ENCODE measurements at places on chromosomes 5 and 9.

DNA sequence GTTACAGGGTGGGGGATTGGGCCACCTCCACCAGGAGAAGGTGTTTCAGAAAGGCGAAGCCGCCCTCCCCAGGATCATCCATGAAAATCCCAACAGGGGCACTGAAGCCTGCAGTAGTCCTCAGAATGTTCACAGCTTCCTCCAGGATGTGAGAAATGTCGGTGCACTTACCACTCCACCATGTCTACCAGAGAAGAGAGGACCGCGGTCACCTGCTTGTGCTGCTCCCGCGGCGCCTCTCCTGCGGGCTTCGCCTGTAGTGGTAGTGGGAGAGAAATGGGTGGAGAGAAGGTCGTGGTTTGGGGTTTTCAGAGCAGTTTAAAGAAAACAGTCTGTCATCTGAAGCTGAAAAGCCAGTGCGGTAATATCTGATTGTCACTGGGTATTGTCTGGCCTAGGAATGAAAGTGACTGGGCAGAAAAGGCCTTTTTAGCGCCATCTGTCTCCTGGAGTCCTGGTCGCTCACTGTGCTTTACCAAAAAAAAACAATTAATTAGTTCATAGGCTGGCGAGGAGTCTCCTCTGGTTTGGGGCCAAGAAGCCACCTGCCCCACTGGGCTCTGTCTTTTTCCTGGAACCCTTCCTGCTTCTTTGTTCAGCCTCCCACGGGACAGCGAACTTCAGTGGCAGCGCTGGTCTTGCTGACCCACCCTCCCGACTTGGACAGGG lies 23.0 kb upstream of the PPP1R26 start:
- DNase-seq: no peak

DNA sequence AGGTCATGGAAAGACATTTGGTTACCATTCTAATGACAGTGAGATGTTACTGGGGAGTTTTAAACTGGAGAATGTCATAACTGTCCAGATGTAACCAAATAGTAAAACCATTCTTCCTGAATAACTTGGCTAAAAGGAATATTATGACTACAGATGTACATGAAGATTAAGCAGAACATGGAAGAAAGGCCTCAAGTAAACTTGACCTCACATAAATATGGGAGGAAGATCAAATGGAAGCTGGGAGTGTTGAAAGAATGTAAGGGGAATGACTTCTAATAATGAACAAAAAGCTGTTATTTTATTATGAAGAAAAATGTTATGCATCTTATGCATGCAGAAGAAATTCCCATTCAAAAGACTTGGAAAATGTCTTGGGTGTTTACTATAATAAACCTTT lies 107.7 kb upstream of the CDKN2B start:
- no peak for DNase-seq

DNA sequence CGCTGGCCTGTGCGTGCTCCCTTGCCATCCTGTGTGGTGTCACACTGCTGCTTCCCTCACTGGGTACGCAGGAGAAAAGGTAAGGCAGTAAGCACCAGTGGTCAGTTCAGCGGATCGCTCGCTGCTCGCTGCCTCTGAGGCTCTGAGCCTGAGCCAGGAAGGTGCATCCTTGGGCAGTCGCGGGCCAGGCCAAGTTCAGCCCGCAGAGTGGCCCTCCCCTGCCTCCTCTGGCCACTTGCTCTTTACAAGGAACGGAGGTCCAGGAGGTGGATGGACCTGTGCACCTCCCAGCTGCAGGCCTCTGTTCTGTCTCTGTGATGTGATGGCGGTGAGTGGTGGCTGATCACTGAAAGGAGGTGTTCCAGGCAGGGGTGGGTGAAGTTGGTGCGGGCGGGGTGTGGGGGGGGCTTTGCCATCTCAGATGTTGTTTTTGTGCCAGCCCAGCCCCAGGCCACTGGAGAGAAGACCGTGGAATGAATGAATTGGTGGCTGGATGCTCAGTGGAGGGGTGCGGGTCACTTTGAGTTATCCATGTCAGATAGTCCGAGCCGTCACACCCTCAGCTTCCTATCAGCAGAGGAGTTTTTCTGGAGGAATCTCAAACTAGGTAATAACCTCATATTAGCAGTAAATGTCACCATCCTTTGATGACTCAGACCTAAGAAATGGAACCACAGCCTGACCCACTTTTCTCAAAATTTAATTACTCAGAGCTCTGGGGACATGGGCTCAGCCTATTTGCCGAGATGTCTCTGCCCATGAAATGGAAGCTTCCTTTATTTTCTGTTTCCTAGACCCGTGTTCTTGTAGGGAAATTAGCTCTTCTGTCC lies 7.3 kb downstream of the COL5A1 start:
- no peak for DNase-seq

- no peak for DNase-seq
Observed at GRCh38 chr5:6659941-6660684, 26.9 kb downstream of the SRD5A1 start.

GRCh38 chr5:155512329-155512728 lies 498.8 kb downstream of the KIF4B start:
- DNase-seq: no peak

DNA sequence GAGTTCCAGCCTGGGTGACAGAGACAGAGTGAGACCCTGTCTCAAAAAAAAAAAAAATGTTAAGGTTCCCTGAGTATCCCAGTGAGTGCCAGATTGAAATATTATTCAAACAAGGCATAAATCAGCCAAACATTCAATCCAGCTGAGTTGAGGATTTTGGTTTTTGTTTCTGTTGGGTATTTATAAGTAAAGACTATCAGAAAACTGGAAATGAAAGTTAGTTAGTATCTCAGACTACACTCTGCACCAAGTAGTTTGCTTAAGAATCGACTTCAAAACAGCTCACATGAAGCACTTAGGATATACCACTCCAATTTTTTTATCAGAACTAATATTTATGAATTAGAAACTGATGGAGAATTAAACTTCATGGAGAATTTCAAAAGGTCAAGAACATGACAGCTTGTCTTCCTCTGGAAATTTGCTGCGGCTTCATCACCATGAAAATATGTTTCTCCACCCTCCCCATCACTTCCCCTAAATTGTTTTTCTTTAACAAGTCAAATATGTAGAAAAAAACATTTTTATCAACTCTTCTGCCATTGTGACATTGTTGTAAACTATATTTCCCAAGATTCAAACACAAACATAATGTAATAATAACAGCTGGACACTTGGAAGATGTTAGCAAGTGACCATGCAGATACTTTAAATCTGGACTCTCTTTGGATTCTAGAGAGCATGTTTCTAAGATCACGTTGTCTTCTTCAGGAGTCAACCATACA lies 110.0 kb upstream of the PTGER4 start:
- DNase-seq: no peak

DNA sequence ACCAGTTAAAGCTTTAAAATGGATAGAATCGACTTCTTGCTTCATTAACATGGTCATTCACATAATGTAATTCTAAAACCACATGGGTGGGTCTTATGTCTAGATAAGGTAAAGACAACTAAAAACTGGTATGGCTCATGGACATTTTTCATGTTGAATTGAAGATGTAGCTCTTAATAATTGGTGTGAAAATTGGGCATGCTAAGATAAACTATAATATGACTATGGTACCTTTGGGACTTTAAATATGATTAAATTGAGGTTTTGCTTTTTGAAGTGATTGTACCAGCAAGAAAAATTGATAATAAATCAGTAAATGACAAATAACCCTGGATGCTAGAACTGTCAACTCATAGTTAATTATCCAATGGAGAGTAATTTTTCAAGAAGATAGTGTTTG lies 710.7 kb upstream of the PTPRD start:
- DNase-seq: no peak

- DNase-seq: no peak
Observed at GRCh38 chr5:143427122-143427735, 23.7 kb upstream of the NR3C1 start.
